ENCODE measurements at places on chromosomes 3 and 15.

GRCh38 chr15:49946681-49947080 lies 172.4 kb downstream of the ATP8B4 start:
- no peak for DNase-seq

GRCh38 chr3:135454890-135455289 lies 510.6 kb upstream of the PPP2R3A start:
- DNase-seq, result no peak

DNA sequence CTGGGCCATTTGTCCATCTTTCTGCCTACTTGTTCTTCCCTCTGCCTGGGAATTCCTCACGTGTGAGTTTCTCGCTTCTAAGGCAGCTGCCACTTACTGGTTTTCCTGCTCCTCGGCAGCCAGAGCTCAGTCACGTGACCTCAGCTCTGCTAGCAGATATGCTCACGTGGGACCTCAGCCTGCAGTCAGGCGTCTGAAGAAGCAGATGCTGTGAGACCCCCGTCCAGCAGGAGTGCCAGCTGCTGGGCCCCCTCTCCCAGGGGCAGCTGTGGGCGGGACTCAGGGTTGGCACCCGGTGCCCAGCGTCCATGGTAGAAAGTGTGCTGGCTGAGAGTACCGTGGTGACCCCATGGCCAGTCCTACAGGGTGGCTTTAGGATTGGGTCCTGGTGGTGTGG lies 161.3 kb upstream of the TLE3 start:
- DNase-seq, result no peak

- no peak for DNase-seq
Measured at GRCh38 chr3:10353160-10353559, 32.2 kb upstream of the SEC13 start.

Data from activated CD4-positive, CD25-positive, alpha-beta regulatory T cell treated with anti-CD3 and anti-CD28 coated beads, Interleukin-2, amount 50 U/mL, for 16 hours (primary cell).